Retina (tissue), 1 donor: ENCODE measurements at places on chromosomes 7 and 10.

DNA sequence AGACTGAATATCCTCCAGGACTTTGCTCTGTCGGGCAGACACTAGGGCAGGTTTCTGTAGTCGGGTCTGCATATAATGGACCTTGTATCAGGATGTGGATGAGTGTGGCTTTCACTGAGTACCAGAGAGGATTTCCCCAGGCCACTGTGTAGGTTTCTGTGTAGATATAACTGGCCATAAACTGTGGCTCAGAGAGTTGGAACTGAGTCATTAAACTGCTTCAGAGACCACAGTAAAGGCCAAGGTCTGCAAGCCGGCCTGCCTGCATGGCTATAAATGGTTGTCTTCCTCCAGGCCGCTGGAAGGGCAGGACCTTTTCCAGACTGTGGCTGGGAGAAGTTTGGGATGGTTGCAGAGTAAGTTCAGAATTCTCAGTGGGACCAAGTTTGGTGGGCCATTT lies 16.9 kb downstream of the ZNF92 start:
- no peak for DNase-seq

DNA sequence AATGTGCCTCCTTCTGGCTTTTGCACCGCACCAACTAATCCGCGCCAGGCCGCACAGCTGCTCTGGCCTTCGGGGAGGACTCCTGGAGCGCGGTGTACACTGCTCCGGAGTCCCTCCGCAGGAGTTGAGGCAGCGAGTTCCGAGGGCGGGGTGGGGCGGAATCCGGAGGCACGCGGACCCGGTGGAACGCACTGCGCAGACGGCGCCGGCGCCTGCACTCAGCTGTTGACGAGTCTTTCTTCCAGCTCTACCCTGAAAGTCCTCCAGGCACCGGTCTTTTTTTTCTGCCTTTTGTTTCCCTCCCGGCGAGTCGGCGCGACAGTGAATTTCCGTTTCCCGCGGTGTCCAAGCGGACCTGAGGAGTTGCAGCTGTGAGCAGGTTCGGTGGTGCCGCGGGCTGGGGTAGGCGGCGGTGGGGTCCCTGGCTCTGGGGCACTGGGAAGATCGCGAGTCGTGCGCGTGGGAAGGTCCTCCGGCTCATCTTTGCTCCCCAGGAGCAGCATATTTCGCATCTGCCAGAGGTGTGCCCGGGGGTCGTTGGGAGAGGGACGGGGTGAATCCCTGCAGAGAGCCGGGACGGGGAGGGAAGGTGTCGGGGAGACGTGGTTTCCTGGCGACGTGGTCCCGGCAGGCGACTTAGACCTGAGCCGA lies 44.1 kb downstream of the SFTPD start:
- peak; percentile 89 for DNase-seq

DNA sequence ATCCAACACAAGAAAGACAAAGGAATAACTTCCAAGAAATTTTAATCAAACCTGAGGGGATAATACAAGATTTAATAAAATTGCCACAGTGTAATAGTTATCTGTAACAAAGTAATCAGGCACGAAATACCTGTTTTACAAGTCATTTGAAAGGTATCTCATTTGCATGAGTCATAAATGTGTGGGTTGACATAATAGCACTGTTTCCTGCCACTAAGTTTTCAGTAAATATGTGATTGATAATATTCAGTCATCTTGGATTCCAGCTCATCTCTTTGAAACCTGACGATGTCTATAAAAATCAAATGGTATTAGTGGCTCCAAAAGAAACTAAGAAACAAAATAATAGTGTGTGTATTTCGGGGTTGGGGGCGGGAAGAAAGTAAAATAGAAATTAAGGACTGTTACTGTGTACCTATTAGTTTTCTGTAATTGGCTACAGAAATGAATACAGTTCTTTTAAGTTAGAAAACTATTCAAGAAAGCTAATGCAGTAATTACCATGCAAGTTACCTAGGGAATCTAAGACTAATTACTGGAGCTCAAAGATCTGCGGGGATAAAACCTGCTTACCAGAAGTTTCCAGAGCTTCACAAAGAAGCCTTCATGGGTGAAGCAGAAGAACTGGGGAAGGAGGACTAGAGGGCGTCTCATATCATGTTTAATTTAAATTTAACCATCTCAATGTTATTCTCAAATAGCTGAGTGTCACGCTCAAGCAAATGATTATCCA lies 100.7 kb downstream of the ST8SIA6 start:
- no peak for DNase-seq

- no peak for DNase-seq
These were observed 760 bp upstream of the KCTD7 start for GRCh38 chr7:66627881-66628360.

GRCh38 chr7:10211861-10212260 lies 761.8 kb upstream of the PHF14 start:
- no peak for DNase-seq

DNA sequence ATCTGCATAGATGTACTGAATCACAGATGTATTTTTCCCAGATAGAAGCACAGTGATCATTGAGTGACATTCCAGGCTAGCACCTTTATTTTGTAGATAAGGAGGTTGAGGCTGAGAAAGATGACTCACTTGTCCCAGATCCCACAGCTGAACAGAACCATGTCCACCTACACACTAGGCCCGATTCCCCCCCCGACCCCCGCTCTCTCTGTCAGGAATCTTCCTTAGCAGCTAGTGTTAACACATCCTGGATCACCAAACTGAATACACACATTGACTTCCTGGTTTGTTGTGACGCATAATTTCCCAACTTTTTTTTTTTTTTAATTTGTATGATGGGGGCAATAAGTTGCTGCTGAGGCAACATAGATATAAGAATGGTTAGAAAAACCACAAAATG lies 5.2 kb downstream of the SFMBT2 start:
- no peak for DNase-seq
